ENCODE measurements at places on chromosomes 13 and 19. TPM values are rescaled to one million over a fixed set of nuclear protein-coding genes. Genes with fewer than 3 reads are reported as not detected.

DNA sequence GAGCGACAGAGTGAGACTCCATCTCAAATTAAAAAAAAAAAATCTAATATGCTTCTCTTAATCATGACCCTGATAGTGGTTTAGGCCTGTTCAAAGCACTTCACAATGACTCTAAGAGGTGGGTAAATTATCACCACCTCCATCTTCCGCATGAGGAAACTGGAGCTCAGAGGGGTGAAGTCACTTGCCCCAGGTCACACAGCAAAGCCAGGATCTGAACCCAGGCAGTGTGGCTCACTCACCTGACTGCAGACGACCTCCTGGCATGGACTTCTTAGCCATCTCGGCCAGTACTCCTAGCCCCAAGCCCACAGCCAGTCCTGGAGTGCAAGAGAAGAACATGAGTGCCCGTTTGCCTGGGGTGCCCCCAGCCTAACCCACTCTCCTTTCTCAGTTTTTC, 6.9 kb downstream of the COQ8B start:
- DNase-seq = no peak
- H3K4me1 ChIP-seq = peaks cover 6% of the 10 kb centered on the region
- peaks cover 19% of the 10 kb centered on the region for H3K36me3 ChIP-seq
- no peaks in the 10 kb centered on the region for H3K27me3 ChIP-seq

GRCh38 chr13:85379433-85379832, 419.8 kb downstream of the SLITRK6 start:
- no peaks in the 10 kb centered on the region for H3K36me3 ChIP-seq
- H3K27ac ChIP-seq = no peak overlapping the region
- no peaks in the 10 kb centered on the region for H3K27me3 ChIP-seq
- no peak overlapping the region for H3K4me3 ChIP-seq
- no peaks in the 10 kb centered on the region for H3K4me1 ChIP-seq

DNA sequence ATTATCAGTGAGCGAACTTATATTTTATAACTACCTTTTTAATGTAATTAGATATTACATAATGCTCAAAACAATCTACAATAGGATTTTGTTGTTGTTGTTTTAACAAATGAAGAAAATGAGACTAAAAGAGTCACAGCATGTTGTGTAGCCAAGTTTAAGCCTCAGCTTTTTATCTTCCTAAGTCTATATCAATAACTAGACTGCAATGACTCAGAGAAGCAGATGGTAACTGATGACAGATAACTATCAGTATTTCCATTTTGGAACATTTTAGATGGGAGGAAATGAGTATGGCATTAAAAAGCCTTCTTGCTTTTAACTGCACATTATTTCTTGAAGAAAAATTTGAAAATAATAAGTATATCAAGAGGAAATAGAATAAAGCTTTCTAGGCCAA, 825.2 kb downstream of the SLITRK1 start:
- no peaks in the 10 kb centered on the region for H3K27me3 ChIP-seq
- H3K4me1 ChIP-seq = no peaks in the 10 kb centered on the region
- no peak overlapping the region for H3K27ac ChIP-seq
- no peaks in the 10 kb centered on the region for H3K36me3 ChIP-seq
- DNase-seq = no peak

Gene TSHZ3
- total RNA-seq = 15.5 TPM

DNA sequence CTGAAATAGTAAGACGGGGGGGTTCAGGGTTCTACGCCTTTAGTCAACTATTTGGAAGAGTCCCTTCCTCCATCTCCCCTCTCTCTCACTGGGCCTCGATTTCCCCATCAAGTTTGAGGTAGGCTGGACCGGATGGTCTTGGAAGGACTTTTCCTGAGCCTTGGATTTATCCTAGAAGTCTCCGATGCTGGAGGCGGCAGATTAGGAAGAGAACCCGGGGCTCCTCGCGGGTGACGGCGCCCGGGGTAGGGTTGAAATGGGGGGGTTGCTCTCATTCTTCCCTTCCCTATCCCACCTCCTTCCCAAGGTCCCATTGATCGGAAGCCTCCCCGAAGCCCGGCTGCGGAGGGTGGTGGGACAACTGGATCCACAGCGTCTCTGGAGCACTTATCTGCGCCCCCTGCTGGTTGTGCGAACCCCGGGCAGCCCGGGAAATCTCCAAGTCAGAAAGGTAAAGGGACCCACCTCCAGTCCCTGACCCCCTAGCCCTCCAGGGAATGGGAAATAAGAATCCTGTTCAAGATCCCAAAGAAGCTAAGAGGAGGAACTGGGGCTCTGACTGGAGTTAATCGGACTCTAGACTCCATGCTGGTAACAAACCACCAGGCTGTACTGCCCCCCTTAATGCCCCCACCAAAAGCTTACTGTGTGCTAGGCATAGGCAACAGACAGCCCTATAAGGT, 781 bp downstream of the QPCTL start:
- DNase-seq = peak; percentile 80
- H3K4me3 ChIP-seq = peak overlapping the region; percentile 88
- peaks cover 6% of the 10 kb centered on the region for H3K4me1 ChIP-seq
- H3K27me3 ChIP-seq = no peaks in the 10 kb centered on the region

Gene VSTM1
- total RNA-seq = not detected

DNA sequence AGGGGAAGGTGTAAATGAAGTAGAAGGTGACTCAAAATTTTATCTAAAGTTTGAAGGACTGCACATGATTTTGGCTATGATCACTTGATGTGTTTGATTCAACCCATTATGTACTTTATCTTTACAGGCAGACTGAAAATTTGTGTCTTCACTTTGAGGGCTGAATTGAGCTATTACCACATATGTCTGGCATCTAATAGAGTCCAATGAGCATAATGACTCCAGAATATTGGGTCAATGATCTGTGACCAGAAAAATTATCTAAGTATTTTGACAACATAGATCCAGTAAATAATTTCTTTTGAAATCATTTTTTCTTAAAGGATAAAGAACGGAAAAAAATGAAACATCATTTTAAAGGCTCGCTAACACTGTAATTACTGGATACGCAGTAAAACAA, 2810.0 kb downstream of the PCDH9 start:
- H3K27me3 ChIP-seq = no peaks in the 10 kb centered on the region
- DNase-seq = no peak
- no peak overlapping the region for H3K27ac ChIP-seq
- no peaks in the 10 kb centered on the region for H3K4me1 ChIP-seq
- H3K36me3 ChIP-seq = no peaks in the 10 kb centered on the region

DNA sequence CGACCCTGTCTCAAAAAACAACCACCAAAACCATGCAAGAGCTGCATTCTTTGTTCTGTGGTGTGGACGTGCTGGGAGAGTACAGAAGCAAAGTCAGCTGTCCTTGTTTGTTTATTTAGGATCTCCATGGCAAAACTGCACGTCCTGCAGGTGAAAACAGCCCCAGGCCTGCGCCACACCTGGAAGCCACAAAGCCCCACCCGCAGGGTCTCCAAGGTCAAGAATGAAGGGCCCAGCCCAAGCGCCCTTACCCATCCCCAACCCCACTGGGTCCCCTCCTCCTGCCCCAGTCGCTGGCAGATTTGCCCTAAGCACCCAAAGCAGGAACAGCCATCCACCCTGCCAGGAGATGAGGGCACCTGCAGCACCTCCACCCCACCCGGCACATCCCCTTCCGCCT, 10.5 kb downstream of the MBD3 start:
- H3K4me3 ChIP-seq = no peak overlapping the region
- no peaks in the 10 kb centered on the region for H3K27me3 ChIP-seq
- DNase-seq = no peak
- H3K27ac ChIP-seq = no peak overlapping the region

DNA sequence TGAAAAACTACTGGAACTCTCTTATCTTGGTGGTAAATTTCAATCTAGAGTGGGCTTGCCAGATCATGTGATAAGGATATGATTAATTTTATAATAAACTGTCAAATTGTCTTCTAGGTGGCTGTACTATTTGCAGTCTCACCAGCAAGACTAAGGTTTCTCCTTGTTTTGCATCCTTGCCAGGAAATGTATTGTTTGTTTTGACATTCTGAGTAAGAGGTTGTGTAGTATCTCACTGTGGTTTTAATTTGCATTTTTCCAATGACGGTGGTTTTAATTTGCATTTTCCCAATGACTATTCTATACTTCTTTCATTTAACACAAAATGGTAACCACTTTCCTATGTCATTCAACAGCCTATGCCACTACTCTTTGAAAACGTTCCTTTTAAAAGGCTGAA, 2.0 kb downstream of the CAB39L start:
- no peaks in the 10 kb centered on the region for H3K36me3 ChIP-seq
- no peak overlapping the region for H3K27ac ChIP-seq
- DNase-seq = no peak
- peaks cover 11% of the 10 kb centered on the region for H3K4me1 ChIP-seq

GRCh38 chr13:47588676-47589075, 412.4 kb downstream of the SUCLA2 start:
- H3K27ac ChIP-seq = no peak overlapping the region
- DNase-seq = no peak
- H3K36me3 ChIP-seq = no peaks in the 10 kb centered on the region
- H3K27me3 ChIP-seq = no peaks in the 10 kb centered on the region
- no peak overlapping the region for H3K4me3 ChIP-seq

Gene KLK4
- total RNA-seq = not detected

Gene GATAD2A
- 91.0 TPM for total RNA-seq

Gene DLL3
- 1.1 TPM for total RNA-seq

DNA sequence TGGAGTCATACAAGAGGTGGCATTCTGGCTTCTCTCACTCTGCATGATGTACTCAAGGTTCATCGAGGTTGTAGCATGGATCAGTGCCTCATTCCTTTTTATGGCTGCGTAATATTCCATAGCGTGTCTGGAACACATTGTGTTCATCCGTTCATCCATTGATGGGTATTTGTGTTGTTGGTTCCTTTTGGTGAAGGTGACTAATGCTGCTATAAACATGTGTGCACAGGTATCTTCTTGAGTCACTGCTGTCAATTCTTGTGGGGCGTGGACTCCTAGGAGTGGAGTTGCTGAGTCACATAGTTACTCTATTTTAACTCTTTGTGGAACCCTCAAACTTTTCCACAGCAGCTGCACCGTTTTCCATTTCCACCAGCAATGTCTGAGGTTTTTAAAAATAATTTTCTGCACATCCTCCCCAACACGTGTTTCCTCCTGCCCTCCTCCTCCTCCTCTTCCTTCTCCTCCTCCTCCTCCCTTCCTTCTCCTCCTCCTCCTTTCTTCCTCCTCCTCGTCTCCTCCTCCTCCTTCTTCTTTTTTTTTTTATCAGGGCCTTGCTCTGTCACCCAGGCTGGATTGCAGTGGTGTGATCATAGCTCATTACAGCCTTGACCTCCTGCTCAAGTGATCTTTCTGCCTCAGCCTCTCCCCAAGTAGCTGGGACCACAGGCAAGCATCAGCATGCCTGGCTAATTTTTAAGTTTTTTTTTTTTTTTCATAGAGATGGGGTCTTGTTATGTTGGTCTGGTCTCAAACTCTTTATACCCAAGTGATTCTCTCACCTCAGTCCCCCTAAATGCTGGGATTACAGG, 2.0 kb upstream of the TMEM221 start:
- H3K4me3 ChIP-seq = peak overlapping the region; percentile 19
- no peaks in the 10 kb centered on the region for H3K36me3 ChIP-seq
- no peak for DNase-seq
- no peak overlapping the region for H3K27ac ChIP-seq

Gene TMEM59L
- 6.4 TPM for total RNA-seq

Gene KIR2DL1
- total RNA-seq = not detected

- H3K4me3 ChIP-seq = no peak overlapping the region
- H3K27me3 ChIP-seq = peaks cover 40% of the 10 kb centered on the region
- H3K4me1 ChIP-seq = no peaks in the 10 kb centered on the region
- no peaks in the 10 kb centered on the region for H3K36me3 ChIP-seq
These were observed 6.5 kb downstream of the FLT3 start for GRCh38 chr13:28093881-28094280.

DNA sequence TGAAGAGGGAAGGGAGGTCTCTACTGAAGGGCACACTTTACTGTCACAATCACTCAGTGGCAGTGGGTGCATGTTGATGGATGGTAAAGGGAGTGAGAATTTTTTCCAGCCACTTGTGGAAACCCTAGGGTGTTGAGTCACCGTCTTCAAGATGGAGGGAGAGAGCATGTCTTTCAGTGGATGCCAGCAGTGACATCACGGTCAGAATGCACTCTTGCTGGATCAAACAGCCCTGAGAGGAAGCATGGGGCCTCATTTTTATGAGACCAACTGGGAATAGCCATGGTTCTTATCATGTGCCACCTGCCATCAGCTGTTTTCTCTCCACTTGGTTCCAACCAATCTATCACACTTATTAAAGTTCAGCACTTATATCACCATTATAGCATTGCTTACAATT, 182.5 kb downstream of the KCNRG start:
- peaks cover 1% of the 10 kb centered on the region for H3K36me3 ChIP-seq
- H3K4me3 ChIP-seq = no peak overlapping the region
- H3K27me3 ChIP-seq = no peaks in the 10 kb centered on the region
- peaks cover 7% of the 10 kb centered on the region for H3K4me1 ChIP-seq

Gene DAZAP1
- total RNA-seq = 131 TPM

Gene PSG6
- not detected for total RNA-seq

DNA sequence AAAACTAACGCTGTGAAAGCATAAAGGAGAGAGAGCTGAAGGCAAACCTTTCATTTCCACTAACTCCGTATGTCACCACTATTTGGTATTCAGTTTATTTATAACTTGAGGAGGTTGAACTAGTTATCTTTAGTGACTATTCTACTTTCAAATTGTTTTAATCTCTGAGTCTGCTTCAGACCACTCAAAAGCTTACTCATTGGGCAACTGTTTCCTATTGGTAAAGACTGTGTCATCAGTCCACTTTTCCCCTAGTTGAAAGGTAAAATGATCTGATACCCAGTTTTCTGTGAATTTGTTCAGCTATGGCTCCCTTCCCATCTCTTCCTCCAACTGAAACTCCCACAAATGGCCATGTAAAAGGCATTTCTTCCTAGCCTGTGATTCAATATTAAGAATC, 39.1 kb downstream of the TEX26 start:
- H3K4me1 ChIP-seq = peaks cover 26% of the 10 kb centered on the region
- H3K27me3 ChIP-seq = peaks cover 5% of the 10 kb centered on the region
- no peak overlapping the region for H3K27ac ChIP-seq
- H3K36me3 ChIP-seq = no peaks in the 10 kb centered on the region
- no peak for DNase-seq

Gene OVOL3
- total RNA-seq = not detected

GRCh38 chr13:113155201-113155600, 3.2 kb upstream of the PROZ start:
- H3K4me1 ChIP-seq = peaks cover 16% of the 10 kb centered on the region
- H3K36me3 ChIP-seq = no peaks in the 10 kb centered on the region
- no peak for DNase-seq
- H3K27me3 ChIP-seq = peaks cover 35% of the 10 kb centered on the region
- no peak overlapping the region for H3K4me3 ChIP-seq

GRCh38 chr13:30870916-30871587, 35.0 kb upstream of the MEDAG start:
- no peak overlapping the region for H3K4me3 ChIP-seq
- no peak for DNase-seq
- H3K36me3 ChIP-seq = no peaks in the 10 kb centered on the region
- H3K4me1 ChIP-seq = peaks cover 13% of the 10 kb centered on the region
- H3K27me3 ChIP-seq = peaks cover 9% of the 10 kb centered on the region
- H3K27ac ChIP-seq = no peak overlapping the region

DNA sequence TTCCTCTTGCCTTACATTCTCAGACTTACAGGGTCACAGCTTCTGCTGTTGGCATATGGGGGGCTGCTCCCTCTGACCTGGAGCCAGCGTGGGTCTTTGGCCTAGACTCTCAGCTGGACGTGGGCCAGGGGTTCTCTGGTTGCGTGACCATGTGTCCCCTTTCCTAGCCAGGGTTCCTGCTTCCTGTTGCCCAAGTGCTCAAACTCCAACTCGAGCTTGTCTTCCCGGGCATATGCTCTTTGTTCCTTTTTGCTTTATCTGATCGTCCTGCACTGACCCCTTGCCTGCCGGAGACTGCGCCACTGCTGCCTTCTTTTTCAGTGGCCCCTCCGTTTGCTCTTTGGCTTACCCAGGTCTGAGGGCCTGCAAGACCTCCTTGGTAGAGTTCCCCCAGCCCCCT, 25.3 kb upstream of the GPR183 start:
- peaks cover 3% of the 10 kb centered on the region for H3K4me1 ChIP-seq
- H3K27me3 ChIP-seq = no peaks in the 10 kb centered on the region
- H3K27ac ChIP-seq = no peak overlapping the region
- H3K36me3 ChIP-seq = peaks cover 7% of the 10 kb centered on the region

Measured in progenitor cell of endocrine pancreas (in vitro differentiated cells).